OCI-M1 (cell line): ENCODE measurements at places on chromosomes 3 and 15.
A peak's percentile ranks its signal among the peaks of the same experiment; 100 is the strongest.

GRCh38 chr3:189631409-189631808, 220 bp downstream of the TP63 start:
- DNase-seq: no peak

- no peak for DNase-seq
These were observed 66.4 kb downstream of the BCHE start for GRCh38 chr3:165770781-165771180.

DNA sequence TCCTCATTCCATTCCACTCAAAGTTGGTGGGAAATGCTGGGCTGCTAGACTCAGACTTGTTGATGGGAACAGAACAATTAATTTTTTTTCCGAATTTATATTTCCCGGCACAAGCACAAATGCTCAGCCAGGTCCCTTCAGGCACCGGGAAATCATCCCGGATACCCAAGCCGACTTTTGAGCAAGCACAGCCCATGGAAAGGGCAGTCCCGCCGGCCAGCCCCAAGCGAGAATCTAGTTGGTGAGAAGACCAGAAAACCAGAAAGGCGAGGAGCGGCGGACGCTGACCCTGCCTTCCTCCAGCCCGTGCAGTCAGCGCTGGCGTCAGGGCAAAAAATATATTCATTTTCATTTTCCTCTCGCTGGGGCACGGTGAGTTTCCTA, 763 bp upstream of the ZIC4 start:
- DNase-seq: peak; percentile 41

DNA sequence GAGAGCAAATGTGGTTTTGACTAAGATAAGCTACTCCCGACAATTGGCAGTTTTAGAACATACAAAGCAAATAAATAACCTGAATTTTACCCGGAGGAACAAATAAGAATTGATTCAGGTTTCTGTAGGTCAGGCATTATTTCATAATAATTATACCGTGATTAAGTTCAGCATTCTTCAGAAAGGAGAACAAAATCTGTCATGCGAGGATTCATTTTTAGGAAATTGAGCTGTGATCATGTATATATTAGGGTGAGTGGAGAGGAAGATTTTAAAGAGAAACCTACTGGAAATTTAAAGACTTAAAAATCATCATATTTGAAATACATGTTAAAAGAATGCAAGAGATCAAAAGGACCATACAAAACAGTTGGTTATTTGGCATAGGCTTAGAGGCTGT, 20.5 kb downstream of the ZNF609 start:
- DNase-seq: no peak

GRCh38 chr15:51046016-51046415, 48.7 kb downstream of the TNFAIP8L3 start:
- DNase-seq: no peak

- no peak for DNase-seq
These were observed 404.6 kb upstream of the ARL6 start for GRCh38 chr3:97359977-97360376.

DNA sequence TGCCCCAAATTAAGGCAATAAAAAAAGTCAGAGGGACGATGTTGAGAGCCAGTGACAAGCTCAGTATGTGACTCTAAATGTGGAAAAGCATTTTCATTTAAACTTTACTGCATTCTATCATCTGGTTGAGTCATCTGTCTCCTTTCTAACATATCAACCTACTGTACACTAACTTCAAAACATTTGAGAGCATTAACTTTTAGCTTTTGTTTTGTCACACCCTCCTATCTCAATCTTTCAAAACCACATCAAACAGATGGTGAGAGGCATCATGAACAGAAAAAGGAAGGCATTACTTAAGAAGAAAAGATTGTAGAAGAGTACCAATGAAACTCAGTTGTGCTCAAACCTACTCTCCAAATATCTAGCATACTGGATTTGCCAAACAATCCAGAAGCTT, 4.8 kb downstream of the LRRC58 start:
- peak; percentile 65 for DNase-seq

DNA sequence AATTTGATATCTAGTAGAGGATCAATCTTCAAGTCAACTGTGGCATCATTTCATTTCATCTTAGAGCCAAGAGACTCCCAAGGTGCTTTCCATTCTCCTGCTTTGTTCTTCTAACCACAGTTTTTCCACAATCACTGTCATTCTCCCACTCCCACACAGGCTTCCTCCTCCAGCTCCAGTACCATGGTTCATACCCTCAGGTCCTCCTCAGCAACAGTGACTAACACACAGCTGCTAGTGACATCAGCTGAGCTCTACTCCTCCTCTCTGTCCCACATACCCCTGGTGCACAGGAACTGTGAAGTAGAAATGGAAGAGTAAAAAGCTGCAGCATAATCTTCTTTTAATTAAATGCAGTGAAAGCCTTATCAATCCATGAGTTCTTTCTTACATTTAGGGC, 200.2 kb upstream of the DPH6 start:
- no peak for DNase-seq

- DNase-seq: no peak
These were observed 32.9 kb downstream of the MTHFS start for GRCh38 chr15:79863886-79864285.

- DNase-seq: peak; percentile 27
These were observed 44.1 kb downstream of the RARB start for GRCh38 chr3:25472153-25472552.

- DNase-seq: no peak
These were observed 29.7 kb upstream of the MDFIC2 start for GRCh38 chr3:70342149-70342548.

GRCh38 chr15:59373215-59373614, 544 bp upstream of the MYO1E start:
- DNase-seq: no peak

- no peak for DNase-seq
These were observed 80.8 kb downstream of the ANXA2 start for GRCh38 chr15:60316961-60317360.

- no peak for DNase-seq
These were observed 11.7 kb downstream of the RASGRF1 start for GRCh38 chr15:79078763-79079410.

- DNase-seq: peak; percentile 69
These were observed 47.2 kb upstream of the TEX55 start for GRCh38 chr3:119098619-119099222.

DNA sequence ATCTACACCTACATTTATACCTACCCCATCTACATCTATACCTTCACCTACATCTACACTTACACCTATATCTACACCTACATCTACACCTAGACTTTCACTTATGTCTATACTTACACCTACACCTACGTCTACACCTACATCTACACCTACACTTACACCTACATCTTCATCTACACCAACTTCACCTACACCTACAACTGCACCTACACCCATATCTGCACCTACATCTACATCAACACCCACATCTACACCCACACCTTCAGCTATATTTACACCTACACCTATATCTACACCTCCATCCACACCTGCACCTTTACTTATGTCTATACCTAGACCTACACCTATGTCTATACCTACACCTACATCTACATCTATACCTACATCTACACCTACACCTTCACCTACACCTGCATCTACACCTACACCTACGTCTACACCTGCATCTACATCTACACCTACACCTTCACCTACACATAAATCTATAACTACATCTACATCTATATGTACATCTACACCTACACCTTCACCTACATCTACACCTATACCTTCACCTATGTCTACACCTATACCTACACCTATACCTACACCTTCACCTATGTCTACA, 30.9 kb upstream of the PRR23E start:
- no peak for DNase-seq

DNA sequence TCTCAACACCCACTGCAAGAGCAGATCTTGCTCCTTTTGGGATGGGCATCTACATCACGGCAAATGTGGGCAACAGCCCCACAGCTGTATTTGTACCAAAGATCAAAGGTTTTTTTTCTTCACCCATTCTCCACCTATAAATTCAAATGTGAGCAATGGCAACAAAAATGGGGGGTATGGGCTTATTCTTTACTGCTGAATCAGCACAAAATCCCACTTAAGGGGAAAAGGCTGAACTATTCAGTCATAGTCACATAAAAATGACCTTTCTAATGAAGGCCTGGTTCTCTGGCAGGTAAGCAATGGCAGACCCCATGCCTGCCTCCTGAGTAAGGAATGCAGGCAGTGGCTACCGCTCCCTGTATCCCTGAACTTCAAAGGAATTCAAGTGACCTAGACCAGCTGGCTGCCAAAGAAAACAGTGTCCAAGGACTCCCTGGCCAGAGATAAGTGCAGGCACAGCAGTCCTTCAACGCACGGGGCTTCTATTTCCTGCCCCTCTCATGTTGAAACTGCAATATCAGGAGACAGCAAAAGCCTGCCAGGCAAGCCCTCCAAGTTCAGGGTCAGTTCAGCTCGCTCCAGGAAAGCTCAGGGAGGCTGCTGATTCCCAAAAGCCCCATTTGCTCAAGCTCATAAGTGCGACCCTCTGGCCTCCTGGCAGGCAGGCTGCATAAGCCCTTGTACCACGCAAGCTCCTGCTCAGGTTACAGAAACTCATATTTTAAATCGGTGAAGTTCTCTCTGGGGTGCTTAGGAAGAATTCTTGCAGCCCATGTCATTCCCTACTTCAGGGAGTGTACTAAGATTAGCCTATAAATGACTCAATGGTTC, 134.1 kb downstream of the PDZRN3 start:
- no peak for DNase-seq

DNA sequence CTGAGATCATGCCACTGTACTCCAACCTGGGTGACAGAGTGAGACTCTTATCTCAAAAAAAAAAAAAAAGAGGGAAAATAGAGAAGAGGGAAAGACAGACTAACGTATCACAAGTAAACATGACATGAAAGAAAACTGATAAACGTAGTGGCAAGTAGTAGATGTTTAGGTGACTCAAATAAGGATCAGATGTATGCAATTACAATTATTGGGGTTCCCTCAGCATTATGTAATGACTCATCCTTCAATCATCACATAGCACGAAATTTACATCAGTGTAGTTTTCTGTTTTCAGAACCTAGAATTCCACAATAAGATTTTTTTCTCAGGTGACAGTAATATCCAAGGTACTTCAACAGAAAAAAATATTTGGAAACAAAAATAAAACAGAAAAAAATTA, 46.6 kb downstream of the DPP8 start:
- no peak for DNase-seq

DNA sequence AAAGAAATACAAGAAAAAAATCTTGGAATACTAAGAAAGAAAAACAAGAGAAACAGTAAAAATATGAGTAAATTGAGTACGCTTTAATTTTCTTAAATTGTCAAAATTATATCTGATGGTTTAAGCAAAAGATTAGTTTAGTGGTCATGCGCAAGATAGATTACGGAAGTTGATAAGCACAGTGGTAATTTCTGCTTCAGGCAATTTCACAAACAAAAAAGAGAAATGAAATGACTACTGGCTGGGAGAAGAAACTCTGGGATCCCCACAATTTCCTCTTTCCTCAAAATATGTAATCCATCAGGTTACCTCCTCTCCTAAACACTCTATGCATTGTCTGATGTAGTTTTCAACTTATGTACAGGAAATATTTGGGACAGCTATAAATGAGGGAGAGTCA, 9.0 kb downstream of the MYD88 start:
- peak; percentile 24 for DNase-seq

- DNase-seq: no peak
These were observed 60.4 kb downstream of the MESD start for GRCh38 chr15:80929225-80929624.

DNA sequence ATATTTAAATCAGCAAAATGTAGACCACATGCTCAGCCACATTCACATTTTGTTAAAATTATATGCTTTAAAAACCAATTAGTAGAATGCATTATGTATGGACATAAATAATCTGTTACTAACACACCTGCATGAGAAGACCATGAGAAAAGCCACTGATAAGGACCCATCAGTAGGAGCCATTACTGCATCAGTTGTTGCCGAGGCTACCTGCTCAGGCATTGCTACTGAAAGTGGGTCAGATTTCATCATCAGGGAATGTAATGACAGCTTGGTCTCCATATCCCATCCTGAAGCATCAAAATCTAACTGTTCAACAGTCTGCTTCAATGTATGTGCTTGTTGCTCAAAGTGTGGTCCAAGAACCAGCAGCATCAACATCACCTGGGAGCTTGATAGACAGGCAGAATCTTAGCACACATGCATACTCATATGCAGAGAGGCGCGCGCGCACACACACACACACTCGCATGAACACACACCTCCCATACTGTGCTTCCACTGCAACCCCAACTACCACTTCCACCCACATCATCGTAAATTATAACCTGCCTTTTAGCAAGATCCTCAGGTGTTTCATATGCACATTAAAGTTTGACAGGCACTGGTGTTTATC, 72.4 kb upstream of the FOXB1 start:
- no peak for DNase-seq

- DNase-seq: no peak
These were observed 37.5 kb downstream of the EHD4 start for GRCh38 chr15:41934843-41935242.

GRCh38 chr3:108341911-108342310, 45.6 kb downstream of the HHLA2 start:
- DNase-seq: no peak

DNA sequence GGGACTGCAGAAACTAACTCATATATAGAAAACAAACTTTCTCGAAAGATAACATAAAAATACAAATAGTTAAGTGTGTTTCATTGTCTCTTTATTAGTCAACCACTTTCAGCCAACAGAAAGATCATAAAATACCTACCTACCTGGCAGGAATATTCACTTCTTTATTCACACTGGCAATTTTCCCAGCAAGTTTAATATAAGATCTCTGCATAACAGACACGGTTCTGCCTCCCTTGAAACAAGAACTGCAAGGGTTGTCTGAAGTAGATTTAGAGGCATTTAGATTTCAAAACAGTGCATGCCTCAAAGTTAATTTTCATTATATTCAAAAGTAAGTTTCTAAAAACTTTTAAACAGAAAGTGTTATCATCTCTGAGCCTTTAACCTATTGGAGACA, 7.1 kb downstream of the NPTN start:
- no peak for DNase-seq

- peak; percentile 78 for DNase-seq
These were observed 15.1 kb downstream of the LINGO1 start for GRCh38 chr15:77617476-77618230.

- DNase-seq: no peak
These were observed 67.7 kb downstream of the EXOG start for GRCh38 chr3:38563886-38564270.

GRCh38 chr3:4060064-4060463, 243.1 kb upstream of the SETMAR start:
- no peak for DNase-seq

GRCh38 chr15:42202653-42203052, 5.5 kb downstream of the VPS39 start:
- DNase-seq: no peak

- no peak for DNase-seq
These were observed 564 bp downstream of the IL16 start for GRCh38 chr15:81197255-81197630.

DNA sequence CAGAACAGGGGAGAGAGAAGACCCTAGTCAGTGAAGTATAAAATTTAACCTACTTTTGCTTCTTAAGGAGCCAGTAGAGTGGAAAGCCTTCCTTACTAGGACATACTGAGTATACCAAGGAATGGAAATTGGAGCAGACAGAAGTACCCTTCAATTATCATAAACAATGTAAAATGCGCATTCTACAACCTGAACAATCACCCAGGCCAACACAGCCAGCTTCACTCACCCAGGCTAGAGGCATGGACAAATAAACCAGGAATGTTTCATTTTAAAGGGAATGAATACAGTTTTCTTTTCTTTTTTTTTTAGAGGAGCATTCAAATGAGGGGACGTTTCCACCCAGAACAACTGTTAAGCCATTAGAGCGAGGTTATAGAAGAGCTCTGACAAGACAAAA, 41.9 kb upstream of the PLXND1 start:
- no peak for DNase-seq
